LNCaP clone FGC (cell line): ENCODE measurements at places on chromosomes 12 and 14.

- DNase-seq: no peak
Observed at GRCh38 chr14:39417014-39417413, 15.2 kb downstream of the FBXO33 start.

GRCh38 chr14:39251547-39251946, 17.8 kb downstream of the MIA2 start:
- DNase-seq: no peak

DNA sequence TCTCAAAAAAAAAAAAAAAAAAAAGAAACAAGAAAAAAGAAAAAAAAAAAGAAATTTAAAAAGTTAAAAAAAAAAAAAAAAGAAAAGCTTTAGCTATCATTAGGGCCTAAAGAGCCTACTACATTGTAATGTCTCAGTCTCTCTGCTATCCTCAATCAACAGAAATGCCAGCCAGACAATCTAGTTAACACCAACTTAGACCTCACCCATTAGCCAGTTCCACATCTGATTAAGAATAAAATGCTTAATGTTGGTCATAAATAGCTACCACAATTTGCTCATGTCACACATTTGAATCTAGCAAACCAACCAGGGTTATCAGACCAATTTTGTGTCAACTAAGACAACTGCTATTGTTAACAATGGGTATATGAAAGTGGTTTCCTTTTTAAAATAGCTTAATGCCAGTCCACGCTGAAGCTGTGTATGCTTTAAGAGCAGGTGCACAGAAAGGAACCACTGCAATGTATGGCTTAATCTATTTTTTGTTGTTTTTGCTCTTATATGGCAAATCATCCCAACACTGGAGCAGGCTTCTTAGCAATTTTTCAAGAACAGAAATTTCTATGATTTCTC, 45.5 kb upstream of the SELPLG start:
- no peak for DNase-seq

GRCh38 chr14:79740066-79740601, 471.2 kb downstream of the DIO2 start:
- no peak for DNase-seq

DNA sequence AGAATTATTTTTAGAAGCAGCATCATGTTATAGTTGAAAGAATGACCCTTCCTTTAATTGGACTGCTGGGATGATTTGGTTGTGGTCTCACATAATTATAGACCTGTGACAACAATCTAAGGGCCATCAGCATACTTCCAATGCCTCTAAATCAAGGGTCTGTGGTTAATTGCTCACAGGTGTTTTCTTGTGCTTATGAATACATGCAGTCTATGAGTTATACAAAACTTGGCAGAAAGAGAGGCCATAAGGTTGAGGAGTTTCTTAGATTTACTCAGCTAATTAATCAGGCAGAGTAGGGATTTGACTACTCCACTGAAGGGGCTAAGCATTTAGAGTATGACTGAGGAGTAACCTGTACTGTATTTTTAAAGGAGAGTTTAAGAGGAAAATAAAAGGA, 37.0 kb upstream of the FRMD6 start:
- no peak for DNase-seq

- no peak for DNase-seq
Observed at GRCh38 chr12:92537290-92537960, 165.4 kb upstream of the PLEKHG7 start.

DNA sequence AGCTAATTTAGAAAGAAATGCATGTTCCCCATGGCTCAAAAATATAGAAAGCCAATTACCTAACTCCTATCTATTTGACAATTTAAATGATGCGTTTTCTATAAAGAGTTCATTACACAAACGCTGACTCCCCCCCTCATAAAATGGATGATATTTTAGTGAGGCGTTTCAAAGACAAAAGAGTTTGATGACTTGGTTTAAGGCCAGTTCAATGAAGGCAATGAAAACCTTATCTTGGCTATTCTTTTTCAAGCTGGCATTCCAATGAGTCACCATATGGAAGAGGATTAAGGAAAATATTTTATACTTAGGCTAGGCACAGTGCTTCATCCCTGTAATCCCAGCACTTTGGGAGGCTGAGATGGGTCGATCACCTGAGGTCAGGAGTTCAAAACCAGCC, 62.7 kb downstream of the HMGA2 start:
- DNase-seq: no peak

- DNase-seq: no peak
Observed at GRCh38 chr12:622416-622815, 40.8 kb downstream of the NINJ2 start.

- no peak for DNase-seq
Observed at GRCh38 chr14:35865611-35866324, 39.6 kb downstream of the BRMS1L start.

GRCh38 chr14:24418492-24418873, 11.0 kb downstream of the CBLN3 start:
- no peak for DNase-seq
